ENCODE measurements at places on chromosomes 13 and 19. TPM values are rescaled to one million over a fixed set of nuclear protein-coding genes. Genes with fewer than 3 reads are reported as not detected.

The ATP4A gene
- not detected for total RNA-seq

The CELF5 gene
- total RNA-seq, result 0.17 TPM

The NAXD gene
- 26.5 TPM for total RNA-seq

The IRGC gene
- not detected for total RNA-seq

The CLDND2 gene
- total RNA-seq, result not detected

The CEACAM4 gene
- total RNA-seq, result not detected

The KIR2DL1 gene
- total RNA-seq, result not detected

The NLRP11 gene
- total RNA-seq, result not detected

The OR7C1 gene
- total RNA-seq, result not detected

The ZIK1 gene
- total RNA-seq, result 8.1 TPM

The RASGRP4 gene
- not detected for total RNA-seq

The LHB gene
- total RNA-seq, result not detected

The ZNF154 gene
- total RNA-seq, result 5.3 TPM

The MEIOSIN gene
- total RNA-seq, result not detected

The ALKBH7 gene
- total RNA-seq, result 59.1 TPM

The CCDC9 gene
- total RNA-seq, result 8.9 TPM

The MTUS2 gene
- not detected for total RNA-seq

The RGS9BP gene
- total RNA-seq, result 0.83 TPM

The CTXN1 gene
- 2.5 TPM for total RNA-seq

The DCT gene
- total RNA-seq, result 0.17 TPM

The NLRP13 gene
- not detected for total RNA-seq

The SEMA6B gene
- total RNA-seq, result 0.50 TPM

The TMEM190 gene
- not detected for total RNA-seq

The METTL21C gene
- total RNA-seq, result not detected

The KLK4 gene
- total RNA-seq, result not detected

The LILRB4 gene
- not detected for total RNA-seq

The MBD3L3 gene
- not detected for total RNA-seq

The OVOL3 gene
- not detected for total RNA-seq

The SMIM24 gene
- not detected for total RNA-seq

The DNAJC15 gene
- 16.4 TPM for total RNA-seq

The UBE2S gene
- 53.1 TPM for total RNA-seq

The ADAT3 gene
- total RNA-seq, result 4.3 TPM

The PGLYRP1 gene
- total RNA-seq, result not detected

The ZNF418 gene
- 10.3 TPM for total RNA-seq

The FGF14 gene
- total RNA-seq, result 0.17 TPM

The SIGLEC12 gene
- not detected for total RNA-seq

The FUT6 gene
- total RNA-seq, result not detected

The MYH14 gene
- total RNA-seq, result not detected

The ZNF793 gene
- total RNA-seq, result 2.2 TPM

The LYPD5 gene
- total RNA-seq, result 1.7 TPM

The RGL3 gene
- total RNA-seq, result 5.3 TPM

The PIP5K1C gene
- 60.0 TPM for total RNA-seq

The ETV2 gene
- total RNA-seq, result 0.44 TPM

The ZNF729 gene
- not detected for total RNA-seq

The CEACAM5 gene
- total RNA-seq, result not detected

The ADM5 gene
- 0.44 TPM for total RNA-seq

Measured in smooth muscle cell of trachea (primary cell).